ENCODE measurements at places on chromosomes 7 and 10. TPM values are rescaled to one million over a fixed set of nuclear protein-coding genes. Genes with fewer than 3 reads are reported as not detected.

- no peak for DNase-seq
Measured at GRCh38 chr7:45224832-45225231, 67.2 kb downstream of the RAMP3 start.

DNA sequence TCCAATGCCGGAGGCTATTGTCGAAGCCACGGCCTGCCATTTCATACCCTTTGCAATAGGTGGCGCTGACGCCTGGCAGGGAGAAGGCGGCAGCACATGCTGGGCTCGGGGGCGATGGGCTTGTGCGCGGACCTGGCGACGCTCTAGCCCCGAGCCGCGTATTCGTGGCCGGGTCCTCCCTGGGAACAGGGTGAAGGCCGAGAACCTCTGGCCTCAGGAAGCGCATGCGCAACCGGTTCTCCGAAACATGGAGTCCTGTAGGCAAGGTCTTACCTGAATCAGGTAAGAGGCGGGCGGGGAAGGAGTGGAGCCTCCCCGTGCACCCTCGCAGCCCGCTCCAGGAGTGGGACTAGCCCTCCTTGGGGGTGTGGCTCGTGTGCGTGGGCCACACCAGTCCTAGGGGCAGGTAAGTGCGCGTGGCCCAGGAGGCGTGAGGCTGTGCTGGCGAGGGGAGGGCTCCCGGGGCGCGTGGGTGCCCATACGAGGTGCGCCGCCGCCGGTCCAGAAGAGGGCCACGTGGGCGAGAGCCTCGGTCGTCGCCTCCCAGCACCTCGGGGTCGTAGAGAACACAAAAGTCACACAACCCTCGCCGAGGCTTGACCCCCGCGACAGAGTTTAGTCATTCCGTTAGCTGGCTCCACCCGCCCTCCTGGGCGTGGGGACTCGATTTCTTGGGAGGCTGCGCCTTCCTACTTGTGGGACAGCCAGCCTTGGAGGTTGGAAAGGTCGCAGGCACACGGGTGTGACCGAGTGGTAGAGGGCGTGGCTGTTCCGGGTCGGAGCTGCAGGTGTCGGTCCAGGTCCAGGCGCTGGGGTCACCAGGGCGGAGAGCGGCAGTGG is 5.6 kb upstream of the MEST start:
- peak; percentile 74 for DNase-seq

DNA sequence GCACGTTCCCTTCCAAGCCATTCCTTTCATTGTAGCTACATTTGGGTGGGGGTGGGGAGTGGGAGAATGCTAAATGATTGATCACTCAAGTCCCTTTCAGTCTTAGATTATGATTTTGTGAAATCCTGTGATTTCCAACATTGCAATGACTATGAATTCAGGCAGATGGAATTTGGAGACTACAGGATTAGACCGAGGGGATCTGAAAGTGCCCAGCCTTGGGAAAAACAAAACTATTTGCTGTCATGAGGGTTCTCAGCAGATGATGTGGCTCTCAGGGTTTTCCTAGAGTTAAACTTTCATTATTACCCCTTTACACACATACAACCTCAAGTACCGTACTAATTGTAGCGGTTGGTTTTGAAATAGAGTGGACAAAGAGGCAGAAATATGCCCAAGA is 4.7 kb downstream of the MACROH2A2 start:
- no peak for DNase-seq

DNA sequence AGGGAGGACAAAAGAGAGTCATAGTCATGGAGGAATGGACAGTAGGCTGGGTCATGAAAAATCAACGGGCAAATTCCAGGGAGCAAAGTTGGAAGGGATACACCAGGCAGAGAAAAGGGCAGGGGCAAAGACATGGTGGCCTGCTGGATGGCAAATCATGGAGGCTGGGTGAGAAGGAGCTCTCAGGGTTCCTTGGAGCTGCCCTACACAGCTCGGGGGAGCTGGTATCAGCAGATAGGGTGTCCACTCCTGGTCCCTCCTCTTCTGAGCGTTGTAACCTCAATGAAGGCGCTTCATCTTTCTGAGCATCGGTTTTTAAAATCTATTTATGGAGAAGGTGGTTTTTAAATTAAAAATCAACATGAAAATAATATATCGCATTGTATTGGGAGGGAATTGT is 27.9 kb upstream of the EIF5AL1 start:
- DNase-seq: no peak

GRCh38 chr7:157529768-157530560 is 193.2 kb downstream of the DNAJB6 start:
- no peak for DNase-seq

DNA sequence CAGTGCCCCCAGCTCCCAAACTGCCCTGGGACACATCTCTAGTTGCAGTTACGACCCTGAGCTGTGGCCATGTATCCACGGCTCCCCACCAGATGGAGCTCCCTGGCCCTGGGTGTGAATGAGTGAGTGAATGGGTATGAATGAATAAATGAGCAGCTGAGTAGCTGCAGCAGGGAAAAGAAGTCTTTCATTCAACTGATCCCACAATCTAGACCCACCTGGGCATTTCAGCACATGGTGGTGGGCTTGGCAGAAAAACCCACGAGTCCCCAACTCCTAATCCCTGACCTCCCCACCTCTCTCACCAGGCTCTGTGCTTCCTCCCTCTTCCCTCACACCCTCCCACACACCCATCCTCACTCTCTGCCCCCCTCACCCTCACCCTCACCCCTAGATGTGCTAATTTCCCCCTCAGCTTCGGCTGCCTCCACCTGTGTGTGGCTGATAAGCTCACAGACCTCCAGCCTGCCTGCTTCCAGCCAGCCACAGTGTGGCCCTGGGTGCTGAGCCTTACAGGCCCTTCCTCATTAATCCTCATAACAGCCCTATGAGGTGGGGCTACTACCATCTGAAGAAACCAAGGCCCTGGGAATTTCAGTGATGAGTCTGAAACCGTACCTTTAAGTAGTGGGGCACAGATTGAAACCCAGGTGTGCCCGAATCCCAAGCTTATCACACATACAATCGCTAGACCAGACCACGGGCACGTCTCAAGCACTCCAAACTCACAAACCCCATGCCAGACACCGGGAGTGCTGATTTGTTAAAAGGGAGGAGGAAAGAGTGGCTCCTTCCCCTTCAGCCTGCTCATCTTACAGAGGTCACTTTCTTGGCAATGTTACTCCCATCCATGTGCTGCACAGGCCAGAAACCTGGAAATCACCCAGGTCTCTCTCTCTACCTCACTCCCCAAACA is 2.2 kb upstream of the ATP6V1F start:
- no peak for DNase-seq

GRCh38 chr10:2488446-2489005 is 578.8 kb upstream of the PFKP start:
- no peak for DNase-seq

- no peak for DNase-seq
Measured at GRCh38 chr10:6148251-6148701, 54.5 kb upstream of the PFKFB3 start.

- no peak for DNase-seq
Measured at GRCh38 chr7:101589976-101590662, 39.0 kb downstream of the MYL10 start.

EBLN1 gene
- polyA plus RNA-seq: not detected

- no peak for DNase-seq
Measured at GRCh38 chr7:46174196-46174580, 253.1 kb upstream of the IGFBP3 start.

GRCh38 chr7:29609162-29610037 is 45.8 kb downstream of the PRR15 start:
- DNase-seq: no peak

CYP2C18 gene
- 0.46 TPM for polyA plus RNA-seq

GJD4 gene
- 0.16 TPM for polyA plus RNA-seq

KIN gene
- 24.6 TPM for polyA plus RNA-seq

- DNase-seq: no peak
Measured at GRCh38 chr7:7491044-7491443, 44.6 kb downstream of the COL28A1 start.

GRCh38 chr10:94591461-94592205 is 46.0 kb downstream of the HELLS start:
- DNase-seq: no peak

CALCR gene
- not detected for polyA plus RNA-seq

DNA sequence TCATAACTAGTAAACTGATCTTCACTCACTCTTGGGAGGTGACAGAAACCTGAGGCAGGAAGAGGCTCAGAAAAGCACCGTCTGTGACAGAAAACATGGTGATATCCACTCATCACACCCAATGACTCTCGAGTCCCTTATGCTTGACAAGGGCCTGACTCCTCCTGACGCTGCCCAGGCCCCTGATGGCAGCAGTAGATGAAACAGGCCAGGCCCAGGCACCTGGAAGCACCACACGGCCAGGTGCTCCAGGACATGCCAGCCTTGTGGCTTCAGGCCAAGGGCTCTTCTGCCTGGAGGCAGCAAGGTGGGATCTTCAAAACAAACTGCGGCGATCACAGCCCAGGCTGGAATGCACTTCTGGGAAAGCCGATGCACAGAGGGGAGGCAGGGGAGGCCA is 89.3 kb downstream of the MAD1L1 start:
- DNase-seq: no peak

GRCh38 chr7:922334-923107 is 32.0 kb downstream of the ADAP1 start:
- no peak for DNase-seq

TLL2 gene
- polyA plus RNA-seq: 0.50 TPM

STMP1 gene
- polyA plus RNA-seq: 65.9 TPM

DNA sequence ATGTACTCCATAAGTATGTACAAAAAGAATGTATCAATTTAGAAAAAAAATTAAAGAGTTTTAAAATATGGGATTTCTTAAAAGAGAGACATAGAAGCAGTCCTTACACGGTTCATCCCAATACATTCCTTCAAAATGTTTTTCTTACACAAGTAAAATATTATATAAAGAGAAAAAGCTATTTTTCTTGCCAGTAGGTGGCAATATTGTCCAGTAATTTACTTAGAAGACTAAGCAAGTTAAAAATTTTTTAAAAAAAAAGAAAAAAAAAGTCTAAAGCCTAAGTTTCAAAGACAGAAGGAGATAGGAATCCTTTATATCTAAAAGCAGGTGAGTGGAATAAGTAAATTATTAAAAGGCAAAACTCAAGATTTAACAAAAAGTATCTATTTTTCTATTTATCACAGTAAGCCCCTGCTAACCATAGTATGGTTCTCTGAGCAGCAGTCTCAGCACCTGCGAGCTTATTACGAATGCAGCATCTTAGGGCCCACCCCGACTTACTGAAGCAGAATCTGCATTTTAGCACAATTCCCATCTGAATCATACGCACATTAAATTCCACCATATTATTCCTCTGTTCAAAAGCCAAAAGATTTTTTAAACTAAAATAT is 240.6 kb downstream of the DGKI start:
- peak; percentile 11 for DNase-seq

GRCh38 chr10:90138844-90139243 is 437.5 kb downstream of the KIF20B start:
- DNase-seq: no peak

- no peak for DNase-seq
Measured at GRCh38 chr10:107144490-107144889, 20.0 kb downstream of the SORCS1 start.

TNS3 gene
- 76.8 TPM for polyA plus RNA-seq

DNA sequence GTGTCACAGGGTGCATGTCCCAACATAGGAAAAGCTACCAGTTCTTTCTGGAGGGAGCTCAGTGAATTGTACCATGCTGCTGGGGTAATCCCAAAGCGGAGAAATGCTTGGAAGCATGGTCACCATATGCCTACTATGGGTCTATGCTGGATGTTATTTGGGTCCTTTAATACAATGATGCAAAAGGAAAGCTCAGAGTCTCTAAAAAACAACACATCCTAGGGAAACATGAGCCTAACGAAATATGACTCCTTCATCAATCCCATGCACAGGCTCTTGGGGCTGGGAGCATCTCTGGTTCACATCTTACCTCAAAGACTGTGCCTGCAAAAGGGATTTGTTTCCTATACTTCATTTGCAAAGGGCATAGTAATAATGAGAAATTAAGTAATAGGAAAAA is 65.2 kb downstream of the CUBN start:
- no peak for DNase-seq

DNA sequence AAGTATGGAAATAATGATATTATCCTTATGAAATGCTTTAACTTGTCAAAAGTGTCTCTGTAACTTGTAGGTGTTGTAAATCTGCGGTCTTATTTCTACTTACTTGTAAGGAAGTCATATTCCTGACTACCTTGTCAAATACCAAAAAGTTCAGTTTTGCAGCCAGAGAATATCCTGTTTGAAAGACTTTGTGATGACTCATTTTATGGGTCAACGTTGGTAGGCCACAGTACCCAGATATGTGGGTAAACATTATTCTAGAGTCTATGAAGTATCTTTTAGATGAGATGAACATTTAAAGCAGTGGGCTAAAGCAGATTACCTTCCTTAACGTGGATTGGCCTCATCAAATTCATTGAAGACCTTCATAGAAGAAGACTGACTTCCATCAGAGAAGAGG is 195.3 kb downstream of the PPP1R9A start:
- no peak for DNase-seq

Data from right lung (tissue), 10 donors.